Liver (tissue), 10 donors: ENCODE measurements at places on chromosomes 2 and 18.

DNA sequence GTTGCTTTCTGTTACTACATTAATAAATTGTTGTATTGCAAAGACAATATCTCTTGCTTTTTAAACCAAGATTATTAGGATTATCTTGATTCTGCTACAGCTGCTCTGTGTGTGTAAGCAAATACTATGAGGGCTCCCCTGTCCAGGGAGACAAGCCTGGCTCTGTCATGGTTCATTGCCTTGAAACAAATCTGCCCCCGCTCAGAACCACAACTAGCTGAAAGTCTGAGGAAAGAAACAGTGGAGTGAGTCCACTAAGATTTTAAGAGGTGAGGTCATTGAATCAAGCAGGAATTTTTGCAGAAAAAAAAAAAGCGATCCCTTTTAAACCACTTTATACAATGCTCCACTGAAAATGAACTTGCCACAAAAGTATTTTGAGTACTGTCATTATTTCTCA is 30.8 kb upstream of the LRRTM4 start:
- DNase-seq: no peak

GRCh38 chr2:10452312-10452711 is 4.2 kb upstream of the ODC1 start:
- DNase-seq: peak; percentile 61

- peak; percentile 40 for DNase-seq
Measured at GRCh38 chr2:48530033-48530811, at the start of gene STON1. STON1 (plus strand) TSS chr2:48530154; CDS start chr2:48580634, 50,480 bp downstream.

DNA sequence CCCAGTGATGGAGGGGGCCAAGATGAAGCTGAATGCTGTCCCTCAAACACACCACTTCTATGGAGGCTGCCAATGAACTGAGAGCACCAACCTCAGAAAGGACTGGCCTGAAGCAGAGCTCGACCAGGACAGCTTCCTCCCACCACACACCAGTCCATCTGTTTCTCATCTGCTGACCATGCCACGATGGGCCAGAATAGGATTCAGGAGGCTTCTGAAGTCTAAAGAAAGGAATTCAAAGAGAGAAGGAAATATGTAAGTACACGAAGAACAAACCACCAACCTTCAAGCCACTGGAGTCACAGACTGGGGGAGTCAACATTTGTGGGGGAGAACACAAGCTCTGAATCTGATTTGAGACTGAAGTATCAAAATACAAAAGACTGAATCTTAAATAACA is 157.6 kb upstream of the CCDC68 start:
- DNase-seq: no peak

GRCh38 chr2:8455236-8456150 is 226.4 kb upstream of the ID2 start:
- DNase-seq: no peak

DNA sequence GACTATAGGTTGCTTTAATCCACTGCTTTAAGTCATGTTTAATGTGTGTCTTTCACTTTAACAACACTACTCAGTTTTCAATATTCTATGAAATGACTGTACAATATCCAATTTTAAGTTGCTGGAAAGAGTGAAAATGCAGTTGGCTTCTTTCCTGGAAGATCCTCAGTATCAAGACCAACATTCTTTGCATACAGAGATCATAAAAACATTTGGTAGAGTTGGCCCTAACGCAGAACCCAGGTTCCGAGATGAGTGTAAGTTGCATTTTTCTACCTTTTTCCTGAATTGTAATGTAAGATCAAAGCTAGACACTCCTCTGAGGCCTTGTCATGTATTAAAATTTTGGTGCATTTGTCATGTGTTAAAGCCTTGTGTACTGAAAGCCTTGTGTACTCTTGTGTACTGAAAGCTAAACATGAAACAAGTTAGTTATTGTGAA is 42.9 kb upstream of the TNFRSF11A start:
- no peak for DNase-seq

GRCh38 chr2:193561054-193561453 is 1366.3 kb upstream of the TMEFF2 start:
- no peak for DNase-seq

DNA sequence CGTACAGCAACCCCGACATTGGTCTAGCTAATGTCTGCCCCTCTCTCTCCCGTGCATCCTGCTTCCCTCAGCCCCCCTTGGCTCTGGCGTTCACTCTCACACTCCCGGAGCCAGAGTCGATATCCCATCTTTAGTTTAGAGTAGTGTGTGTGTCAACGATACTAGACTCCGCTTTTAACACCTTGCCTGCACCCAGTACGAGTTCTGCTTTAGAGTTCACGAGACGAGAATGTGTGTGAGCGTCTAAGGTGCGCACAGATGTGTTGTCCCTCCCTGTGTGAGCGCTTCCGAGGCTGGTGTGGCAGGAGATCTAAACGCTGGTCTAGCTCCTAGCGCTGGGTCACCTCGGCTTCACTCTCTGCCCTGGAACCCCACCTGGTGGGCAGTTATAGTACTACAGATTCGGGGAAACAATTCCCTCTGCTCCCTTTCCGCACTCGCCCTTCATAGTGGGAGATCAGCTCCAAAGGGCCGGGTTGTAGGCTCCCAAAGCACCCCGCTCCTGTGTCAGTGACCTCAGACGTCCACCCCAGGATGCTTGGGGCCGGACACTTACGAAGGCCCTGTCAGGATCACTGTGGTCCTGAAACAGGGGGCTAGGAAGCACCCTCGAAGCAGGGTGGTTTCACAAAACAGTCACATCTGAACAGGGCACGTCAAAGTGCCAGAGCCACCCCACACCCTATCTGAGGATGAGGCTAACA is 2.6 kb upstream of the CYP26B1 start:
- DNase-seq: peak; percentile 83

DNA sequence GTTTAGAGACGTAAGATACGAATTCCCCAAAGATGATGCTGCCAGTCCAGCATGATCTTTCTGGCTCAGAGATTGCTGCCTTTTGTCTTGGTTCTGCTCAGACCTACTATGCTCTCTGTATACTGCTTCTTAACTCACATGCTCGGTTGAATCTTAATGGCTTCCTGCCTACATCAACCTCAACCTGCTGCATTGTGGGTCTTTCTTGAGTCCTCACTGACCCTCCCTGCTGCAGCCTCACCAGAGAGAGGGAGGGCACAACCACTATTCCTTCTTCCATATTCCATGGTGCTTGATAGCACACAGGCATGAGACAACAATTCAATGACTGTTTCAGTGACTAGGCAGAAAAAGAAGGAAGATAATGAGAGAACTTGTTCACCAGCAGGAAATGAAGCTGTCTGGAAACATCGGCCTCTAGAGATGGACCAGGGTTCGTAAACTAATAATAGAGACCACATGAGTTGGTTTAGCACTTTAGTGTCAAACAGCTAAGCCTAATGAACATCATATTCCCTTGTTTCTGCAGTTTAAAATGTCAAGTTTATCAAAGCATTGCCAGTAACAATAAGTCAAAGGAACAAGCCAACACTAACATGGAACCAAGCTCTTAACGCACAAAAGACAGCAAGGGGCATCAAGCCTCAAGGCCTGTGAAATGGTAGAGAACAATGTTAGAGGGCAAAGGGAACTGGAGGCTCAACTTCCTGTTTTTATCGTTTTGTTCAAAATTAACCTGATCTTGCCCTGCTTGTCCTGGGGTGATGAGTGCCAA is 333.9 kb downstream of the PDE11A start:
- no peak for DNase-seq

- no peak for DNase-seq
Measured at GRCh38 chr2:9656270-9656766, 25.5 kb upstream of the YWHAQ start.

GRCh38 chr2:51994123-51994763 is 962.3 kb upstream of the NRXN1 start:
- DNase-seq: no peak

GRCh38 chr2:128424406-128425171 is 105.9 kb upstream of the HS6ST1 start:
- DNase-seq: no peak

DNA sequence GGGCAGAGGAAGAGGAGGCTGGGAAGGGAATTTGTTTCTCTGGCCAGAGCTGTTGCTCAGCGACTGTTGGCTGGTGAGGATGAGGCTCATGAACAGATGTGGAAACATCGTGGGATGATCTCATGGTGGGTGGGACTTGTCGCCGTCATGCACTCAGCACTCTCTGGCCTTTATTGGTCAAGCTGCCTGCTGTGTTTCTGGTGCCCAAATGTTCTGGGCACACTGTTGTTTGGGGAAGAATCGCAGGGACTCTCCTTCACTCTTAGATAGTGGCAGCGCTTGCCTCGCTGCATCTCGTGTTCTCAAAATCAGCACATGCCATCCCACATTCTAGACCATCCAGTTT is 145.6 kb downstream of the AGAP1 start:
- DNase-seq: no peak

DNA sequence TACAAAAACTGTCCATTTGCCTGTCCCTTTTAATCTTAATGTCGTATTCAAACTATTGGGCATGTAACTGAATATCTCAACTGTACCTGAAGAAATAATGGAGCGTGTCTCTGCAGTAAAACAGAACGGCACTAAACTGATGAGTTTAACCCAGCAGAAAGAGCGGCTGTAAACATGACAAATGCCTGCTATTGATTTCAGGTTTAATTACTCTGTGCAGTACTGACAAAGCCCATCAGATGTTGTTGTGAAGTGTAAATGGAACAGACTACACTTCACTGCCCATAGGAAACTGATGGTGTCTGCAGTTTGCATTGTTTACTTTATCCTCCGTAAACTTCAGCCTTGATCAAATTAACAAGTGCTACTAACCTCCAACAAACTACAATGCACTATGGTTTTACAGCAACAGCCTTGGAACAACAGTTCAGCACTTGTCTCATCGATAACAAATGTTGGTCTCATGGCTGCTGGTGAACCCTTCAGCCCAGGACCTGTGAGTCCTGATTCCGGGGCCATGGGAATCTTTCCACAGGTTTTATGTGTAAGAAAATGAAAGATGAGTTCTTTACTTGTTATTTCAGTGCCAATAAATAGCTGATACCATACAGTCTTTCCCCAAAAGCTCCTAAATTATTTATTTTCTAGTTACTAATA is 316.5 kb downstream of the CCDC178 start:
- no peak for DNase-seq

- no peak for DNase-seq
Measured at GRCh38 chr2:8244639-8245038, 437.2 kb upstream of the ID2 start.

- no peak for DNase-seq
Measured at GRCh38 chr2:28570431-28570830, 74.6 kb downstream of the PLB1 start.

DNA sequence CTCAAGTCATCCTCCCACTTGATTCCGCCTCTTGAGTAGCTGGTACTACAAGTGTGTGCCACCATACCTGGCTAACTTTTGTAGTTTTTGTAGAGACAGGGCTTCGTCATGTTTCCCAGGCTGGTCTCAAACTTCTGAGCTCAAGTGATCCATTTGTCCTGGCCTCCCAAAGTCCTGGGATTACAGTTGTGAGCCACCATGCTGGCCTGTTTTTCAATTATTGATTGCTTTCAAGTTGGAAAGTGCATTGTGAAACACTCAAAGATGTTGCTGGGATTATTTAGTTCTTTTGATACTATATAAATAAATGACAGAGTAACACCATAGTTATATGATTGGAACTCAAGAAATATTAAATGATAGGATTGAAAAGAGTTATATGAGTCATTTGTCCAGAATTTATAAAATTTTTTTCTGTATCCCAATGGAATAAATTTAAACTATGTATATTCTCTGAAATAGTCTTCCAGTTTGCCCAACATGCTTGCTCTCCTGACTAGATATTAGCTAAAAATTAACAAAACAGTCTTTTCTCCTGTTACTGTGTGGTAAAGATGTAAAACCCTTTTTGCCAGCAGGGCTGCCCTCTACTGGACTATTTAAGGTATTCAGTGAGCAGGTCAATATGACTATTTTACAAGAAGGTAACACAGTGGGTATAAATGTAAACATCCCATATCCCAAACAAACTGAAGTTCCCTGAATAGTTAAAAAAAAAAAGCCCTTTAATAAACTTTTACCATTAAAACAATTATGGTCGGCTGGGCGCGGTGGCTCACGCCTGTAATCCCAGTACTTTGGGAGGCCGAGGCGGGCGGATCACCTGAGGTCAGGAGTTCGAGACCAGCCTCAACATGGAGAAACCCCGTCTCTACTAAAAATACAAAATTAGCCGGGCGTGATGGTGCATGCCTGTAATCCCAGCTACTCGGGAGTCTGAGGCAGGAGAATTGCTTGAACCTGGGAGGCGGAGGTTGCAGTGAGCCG is 42.7 kb downstream of the ACSL3 start:
- DNase-seq: no peak

DNA sequence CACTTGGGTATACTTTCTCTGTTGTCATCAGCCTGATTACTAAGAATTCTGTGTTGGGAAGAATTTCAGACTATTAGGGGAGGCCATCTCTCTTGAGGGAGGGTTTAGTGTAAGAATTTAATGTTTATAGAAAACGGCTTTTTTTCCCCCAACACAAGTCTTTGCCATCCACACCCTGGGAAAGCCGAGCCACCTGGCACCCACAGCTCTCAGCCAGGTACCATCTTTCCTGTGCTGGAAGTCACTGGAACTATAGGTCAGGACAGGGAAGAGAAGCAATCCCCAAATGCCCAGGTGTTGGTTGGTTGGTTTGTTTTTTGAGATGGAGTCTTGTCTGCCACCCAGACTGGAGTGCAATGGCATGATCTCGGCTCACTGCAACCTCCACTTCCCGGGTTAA is 155.1 kb downstream of the SMAD7 start:
- no peak for DNase-seq

DNA sequence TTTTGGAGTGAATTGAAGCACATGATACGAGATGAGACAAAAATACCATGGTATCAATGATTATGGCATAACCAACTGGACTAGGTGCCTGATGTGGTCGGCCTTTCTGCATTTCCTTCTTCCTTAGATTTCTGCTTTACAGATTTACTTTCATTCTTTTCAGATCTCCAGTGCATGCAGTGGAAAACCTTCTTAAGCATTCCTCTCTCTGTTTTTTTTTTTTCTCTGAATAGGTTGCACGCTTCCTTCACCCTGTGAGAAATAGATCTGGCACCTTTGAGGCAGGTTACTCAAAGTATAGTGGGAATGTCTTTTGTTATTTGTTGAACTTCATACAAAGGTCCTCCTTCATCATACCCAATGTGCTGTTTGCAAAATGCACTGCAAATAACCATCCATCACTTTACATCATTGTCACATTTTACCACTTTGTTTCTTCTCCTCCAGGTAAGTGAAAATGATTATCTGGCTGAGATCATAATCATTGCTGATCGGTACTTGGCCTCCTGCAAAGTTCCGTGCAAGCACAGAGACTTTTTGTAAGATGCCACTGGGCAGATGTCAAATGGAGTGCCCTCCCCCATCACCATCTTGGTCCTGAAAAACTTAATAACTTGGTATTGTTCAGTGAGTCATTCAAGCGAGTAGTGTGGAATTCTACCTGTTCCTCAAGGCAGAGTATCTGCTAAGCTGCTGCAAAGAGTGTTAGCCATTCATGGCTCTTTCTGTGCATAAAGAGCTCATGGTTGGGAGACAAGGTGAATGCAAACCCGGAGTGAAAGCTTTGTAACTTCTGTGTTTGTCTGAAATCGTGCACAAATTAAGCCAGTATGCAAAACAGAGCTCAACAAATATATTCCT is 30.0 kb upstream of the KLHL14 start:
- no peak for DNase-seq

- no peak for DNase-seq
Measured at GRCh38 chr2:172380436-172381274, 46.7 kb upstream of the ITGA6 start.

- DNase-seq: no peak
Measured at GRCh38 chr2:196181484-196181883, 10.1 kb upstream of the STK17B start.
